ENCODE measurements at places on chromosomes 1 and 21. TPM values are rescaled to one million over a fixed set of nuclear protein-coding genes. Genes with fewer than 3 reads are reported as not detected.
A peak's percentile ranks its signal among the peaks of the same experiment; 100 is the strongest.

GRCh38 chr1:29896791-29897714 lies 660.7 kb downstream of the PTPRU start:
- H3K27me3 ChIP-seq = peaks cover 60% of the 10 kb centered on the region
- H3K36me3 ChIP-seq = no peaks in the 10 kb centered on the region
- DNase-seq = no peak
- H3K4me3 ChIP-seq = no peak overlapping the region
- no peaks in the 10 kb centered on the region for H3K4me1 ChIP-seq

The AJAP1 gene
- total RNA-seq = not detected

The APCS gene
- total RNA-seq = not detected

DNA sequence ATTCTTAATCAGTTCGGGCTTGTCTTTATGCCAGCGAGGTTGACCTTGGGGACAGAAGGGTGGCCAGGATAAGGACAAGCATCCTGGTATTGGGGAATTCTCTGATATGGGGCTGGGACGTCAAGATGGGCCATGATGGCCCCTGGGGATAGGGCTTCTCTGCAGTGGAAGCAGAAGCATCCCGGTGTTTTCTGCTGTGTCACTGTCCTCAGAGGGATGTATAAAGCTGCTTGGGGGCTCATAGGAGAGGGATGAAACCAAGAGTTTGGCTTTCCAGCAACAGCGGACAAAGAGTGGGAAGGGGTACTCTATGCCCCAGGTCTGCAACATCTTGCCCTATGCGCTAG lies 1.4 kb upstream of the ATP1B1 start:
- peaks cover 16% of the 10 kb centered on the region for H3K27me3 ChIP-seq
- H3K27ac ChIP-seq = no peak overlapping the region
- peak overlapping the region; percentile 94 for H3K4me3 ChIP-seq
- peaks cover 5% of the 10 kb centered on the region for H3K36me3 ChIP-seq
- no peak for DNase-seq
- peaks cover 33% of the 10 kb centered on the region for H3K4me1 ChIP-seq

GRCh38 chr1:50502147-50502546 lies 78.9 kb upstream of the DMRTA2 start:
- no peak overlapping the region for H3K4me3 ChIP-seq
- H3K4me1 ChIP-seq = no peaks in the 10 kb centered on the region
- no peak overlapping the region for H3K27ac ChIP-seq
- DNase-seq = no peak
- H3K27me3 ChIP-seq = no peaks in the 10 kb centered on the region

DNA sequence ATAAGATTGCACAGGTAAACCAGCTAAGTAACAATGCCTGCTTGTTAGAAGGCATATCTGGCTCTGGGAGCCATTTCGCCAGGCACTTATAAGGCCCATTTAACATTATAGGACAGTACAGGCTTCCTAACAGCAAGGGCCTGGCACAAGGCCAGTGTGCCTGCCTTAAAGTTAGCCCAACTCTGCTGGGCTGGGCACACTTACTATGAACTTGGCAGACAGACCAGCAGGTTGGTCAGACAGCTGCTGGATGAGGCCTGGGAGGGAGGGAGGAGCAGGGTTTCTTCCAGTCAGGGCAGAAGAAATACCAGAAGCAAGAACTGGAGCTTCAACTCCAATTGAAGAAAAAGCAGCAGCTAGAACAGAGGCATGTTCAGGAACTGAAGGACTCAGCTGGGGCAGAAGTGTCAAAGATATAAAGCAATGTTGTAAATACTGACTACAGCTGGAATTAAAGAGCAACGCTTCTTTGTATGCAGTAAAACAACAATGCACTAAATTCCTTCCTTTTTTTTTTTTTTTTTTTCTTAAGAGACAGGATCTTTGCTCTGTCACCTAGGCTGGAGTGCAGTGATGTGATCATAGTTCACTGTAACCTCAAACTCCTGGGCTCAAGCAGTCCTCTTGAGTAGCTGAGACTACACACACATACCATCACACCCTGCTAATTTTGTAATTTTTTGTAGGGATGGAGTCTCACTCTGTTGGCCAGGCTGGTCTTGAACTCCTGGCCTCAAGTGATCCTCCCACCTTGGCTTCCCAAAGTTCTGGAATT lies 4.9 kb downstream of the CACHD1 start:
- DNase-seq = no peak
- H3K36me3 ChIP-seq = peaks cover 11% of the 10 kb centered on the region
- no peak overlapping the region for H3K27ac ChIP-seq
- H3K4me1 ChIP-seq = peaks cover 8% of the 10 kb centered on the region
- no peak overlapping the region for H3K4me3 ChIP-seq

The TCHH gene
- 0.08 TPM for total RNA-seq

The MAP10 gene
- 1.9 TPM for total RNA-seq

The NTNG1 gene
- not detected for total RNA-seq

The OLIG2 gene
- total RNA-seq = not detected

Measured in natural killer cell treated with Interleukin-12 subunit alpha and Interleukin-12 subunit beta and Interleukin-15 and Interleukin-18, amount 100 ng/mL, for 72 hours (primary cell).